ENCODE measurements at places on chromosomes 5 and 9.

GRCh38 chr9:112914524-112914923 lies 23.8 kb upstream of the SLC46A2 start:
- DNase-seq: no peak

GRCh38 chr5:122985006-122985700 lies 51.4 kb downstream of the PPIC start:
- DNase-seq: no peak

DNA sequence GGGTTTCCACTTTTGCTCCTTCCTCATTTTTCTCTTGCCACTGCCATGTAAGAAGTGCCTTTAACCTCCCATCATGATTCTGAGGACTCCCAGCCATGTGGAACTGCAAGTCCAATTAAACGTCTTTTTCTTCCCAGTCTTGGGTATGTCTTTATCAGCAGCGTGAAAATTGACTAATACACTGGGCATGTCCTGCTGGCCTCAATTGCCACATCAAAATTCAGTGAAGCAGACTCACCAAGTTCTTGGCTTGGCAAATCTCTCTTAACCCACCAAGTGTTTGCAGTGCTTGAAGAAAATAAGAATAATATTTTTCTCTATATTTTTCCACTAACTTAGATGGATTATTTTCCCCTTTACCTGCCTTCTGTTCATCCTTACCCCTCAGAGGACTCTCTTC lies 212.0 kb downstream of the BRINP1 start:
- DNase-seq: no peak

DNA sequence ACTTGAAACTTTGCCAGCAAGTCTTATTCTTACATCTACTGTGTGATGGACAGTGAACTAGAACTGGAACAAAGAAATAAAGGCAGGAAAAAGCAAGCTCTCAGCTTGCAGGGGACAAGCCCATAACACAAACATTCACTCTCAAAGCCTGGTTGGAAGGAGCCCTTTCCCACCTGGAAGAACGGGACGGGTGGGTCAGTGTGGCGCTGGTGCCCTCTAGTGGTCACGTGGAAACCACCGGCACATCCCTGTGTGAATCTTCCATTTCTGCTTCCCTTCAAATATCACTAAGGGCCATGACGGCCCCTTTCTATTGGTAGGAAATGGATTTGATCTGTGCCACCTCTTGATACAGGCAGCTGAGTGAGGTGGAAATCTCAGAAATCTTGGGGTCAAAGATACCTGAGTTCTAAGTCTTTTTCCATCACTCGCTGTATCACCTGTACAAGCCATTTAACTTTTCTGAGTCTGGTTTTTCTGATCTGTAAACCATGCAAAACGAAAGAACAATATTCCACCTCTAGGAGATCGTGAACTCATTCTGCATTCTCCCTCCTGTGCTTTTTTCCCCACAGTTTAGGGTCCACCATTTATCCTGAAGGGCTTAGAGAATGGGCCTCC lies 211.6 kb downstream of the MSX2 start:
- DNase-seq: peak; percentile 52

DNA sequence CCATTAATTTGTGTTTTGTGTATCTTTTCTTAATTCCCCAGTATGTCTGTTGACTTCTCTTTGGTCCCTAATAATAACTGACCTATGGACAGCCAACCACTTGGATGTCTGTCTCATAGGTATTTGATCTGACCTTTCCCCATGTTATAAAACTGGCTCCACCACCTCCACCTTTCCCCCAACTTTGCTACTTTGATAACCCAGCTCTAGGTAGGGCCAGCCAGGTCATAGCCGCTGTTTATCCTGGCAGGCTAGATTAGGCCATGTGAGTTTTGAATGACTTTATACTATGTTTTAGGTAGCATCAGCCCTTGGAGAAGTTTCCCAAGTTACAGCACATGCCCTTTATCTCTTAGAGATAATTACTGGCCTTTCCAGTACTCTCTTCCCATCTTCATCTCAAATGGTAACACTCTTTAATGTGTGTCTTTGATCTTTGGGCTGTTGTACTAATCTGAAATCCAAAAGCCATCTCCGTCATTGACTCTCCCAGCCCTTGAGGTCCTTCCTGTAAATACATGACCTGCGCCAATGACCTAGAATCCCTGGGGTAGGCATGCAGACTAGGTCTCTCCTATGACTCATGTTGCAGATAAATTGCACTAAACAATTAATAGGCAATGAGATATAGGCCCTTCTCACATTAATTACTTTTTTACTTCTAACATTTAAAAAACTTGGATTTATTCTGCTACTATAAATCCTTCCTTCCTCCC lies 152.6 kb downstream of the CD180 start:
- no peak for DNase-seq
